ENCODE measurements at places on chromosomes 16 and 17. TPM values are rescaled to one million over a fixed set of nuclear protein-coding genes. Genes with fewer than 3 reads are reported as not detected.

Gene ITGAX
- total RNA-seq, result 0.27 TPM

Gene RAC3
- total RNA-seq, result 21.4 TPM

Gene CES5A
- total RNA-seq, result not detected

Gene CTRB2
- not detected for total RNA-seq

Gene MYADML2
- total RNA-seq, result not detected

Gene CKLF
- total RNA-seq, result 74.2 TPM

Gene LGALS9B
- total RNA-seq, result not detected

Gene PRSS33
- total RNA-seq, result not detected

Gene PHOSPHO1
- total RNA-seq, result not detected

Gene CACNG4
- not detected for total RNA-seq

Gene CA7
- not detected for total RNA-seq

Gene EPN3
- total RNA-seq, result 0.13 TPM

Gene HNF1B
- not detected for total RNA-seq

Gene CD300LB
- total RNA-seq, result not detected

Gene UTS2R
- not detected for total RNA-seq

Gene CTRL
- 0.57 TPM for total RNA-seq

Gene CES4A
- total RNA-seq, result 1.6 TPM

Gene C16orf95
- 2.9 TPM for total RNA-seq
